AG04450 (cell line): ENCODE measurements at places on chromosomes 1 and 21.

DNA sequence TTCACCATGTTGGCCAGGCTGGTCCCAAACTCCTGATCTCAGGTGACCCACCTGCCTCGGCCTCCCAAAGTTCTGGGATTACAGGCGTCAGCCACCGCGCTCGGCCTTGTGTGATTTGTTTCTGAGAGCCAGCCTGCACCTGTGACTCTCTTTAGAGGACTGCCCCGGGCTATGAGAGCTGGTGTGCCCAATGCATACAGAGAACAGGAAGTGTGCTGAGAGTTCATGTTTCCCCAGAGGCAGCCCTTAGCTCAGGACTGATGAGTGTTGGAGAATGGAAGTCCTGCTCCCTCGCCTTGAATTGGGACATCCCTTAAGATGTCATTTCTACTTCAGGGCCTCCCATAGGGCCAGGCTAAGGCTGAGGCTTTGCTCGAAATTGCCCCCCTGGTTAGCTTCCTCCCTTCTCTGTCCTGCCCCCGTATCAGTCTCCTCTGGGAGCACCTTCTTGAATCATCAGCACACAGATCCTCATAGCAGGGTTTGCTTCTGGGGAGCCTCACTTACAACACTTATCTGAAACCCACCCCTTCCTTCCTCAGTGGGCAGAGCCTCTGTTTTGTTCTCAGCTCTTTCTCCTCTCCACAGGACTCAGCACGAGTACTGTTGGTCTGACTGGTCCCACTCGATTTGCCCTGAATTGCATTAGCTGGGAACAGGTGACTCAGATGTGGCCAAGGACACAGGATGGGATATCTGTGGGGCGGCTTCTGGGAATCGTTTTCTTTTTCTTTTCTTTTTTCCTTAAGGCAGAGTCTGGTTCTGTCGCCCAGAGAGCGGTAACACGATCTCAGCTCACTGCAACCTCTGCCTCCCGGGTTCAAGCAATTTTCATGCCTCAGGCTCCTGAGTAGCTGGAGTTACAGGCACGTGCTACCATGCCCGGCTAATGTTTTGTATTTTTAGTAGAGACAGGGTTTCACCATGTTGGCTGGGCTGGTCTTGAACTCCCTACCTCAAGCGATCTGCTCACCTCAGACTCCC lies 80.1 kb downstream of the UBIAD1 start:
- no peak for DNase-seq

DNA sequence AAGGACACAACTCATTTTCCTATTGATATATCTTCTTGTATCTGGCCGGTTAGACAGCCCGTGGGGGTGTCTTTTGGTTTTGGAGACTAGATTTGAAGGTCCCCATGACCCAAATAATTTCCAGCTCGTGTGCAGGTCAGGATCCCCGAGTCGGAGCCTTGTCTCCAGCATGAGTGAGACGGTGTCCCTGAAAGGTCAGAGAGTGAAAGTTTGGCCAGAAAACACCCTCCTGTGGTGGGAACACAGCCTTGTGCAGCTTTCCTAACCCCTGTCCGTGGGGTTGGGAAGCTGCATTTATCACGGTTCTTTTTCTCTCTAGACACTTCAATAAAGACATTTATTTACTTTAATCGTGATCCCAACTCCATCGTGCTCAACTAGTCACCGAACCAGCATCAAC lies 17.6 kb downstream of the COQ8A start:
- DNase-seq = no peak

- no peak for DNase-seq
Measured at GRCh38 chr1:110914676-110915075, 41.7 kb downstream of the CD53 start.

DNA sequence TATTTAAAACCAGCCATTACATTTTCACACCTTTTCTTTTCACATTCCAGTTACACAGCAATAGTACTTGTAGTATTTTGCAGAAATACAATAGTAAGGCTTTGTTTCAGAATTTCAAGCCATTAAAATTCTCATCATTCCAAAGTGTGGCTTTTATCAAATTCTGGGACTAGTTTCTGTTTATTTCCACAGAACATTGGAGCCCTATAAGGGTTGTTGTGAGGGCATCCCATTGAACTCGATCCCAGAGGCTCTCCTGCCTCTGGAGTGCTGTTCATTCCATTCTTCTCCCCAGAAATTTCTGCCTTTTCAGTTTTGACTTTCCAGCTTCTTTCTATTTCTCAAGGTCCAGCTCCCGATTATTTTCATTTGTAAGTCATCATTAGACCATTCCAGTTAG lies 645.5 kb downstream of the ADGRL2 start:
- DNase-seq = no peak

- DNase-seq = no peak
Measured at GRCh38 chr1:229046251-229046853, 224.6 kb upstream of the RAB4A start.
